RPMI7951 (cell line): ENCODE measurements at places on chromosomes 4 and X. TPM values are rescaled to one million over a fixed set of nuclear protein-coding genes. Genes with fewer than 3 reads are reported as not detected.

The CXCL11 gene
- total RNA-seq = 0.10 and 0.36 TPM in 2 replicates

DNA sequence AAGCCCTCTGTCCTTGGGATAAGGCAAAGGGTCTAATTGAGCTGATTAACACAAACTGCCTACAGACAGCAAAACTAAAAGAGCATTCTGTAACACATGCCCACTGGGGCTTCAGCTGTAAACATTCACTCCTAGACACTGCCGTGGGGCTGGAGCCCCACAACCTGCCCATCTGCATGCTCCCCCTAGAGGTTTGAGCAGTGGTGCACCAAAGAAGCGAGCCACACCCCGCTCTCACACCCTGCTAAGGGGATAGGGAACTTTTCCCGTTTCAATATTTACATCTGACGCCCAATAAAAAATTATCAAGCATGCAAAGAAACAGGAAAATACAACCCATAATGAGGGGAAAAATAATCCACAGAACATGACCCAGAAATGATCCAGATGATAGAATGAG is 46.9 kb upstream of the HSD17B10 start:
- peak; percentile 17 for DNase-seq

The GPC4 gene
- total RNA-seq = not detected in 2 replicates

- DNase-seq = no peak
Measured at GRCh38 chr4:1612278-1613098, 71.6 kb downstream of the FAM53A start.

The SGMS2 gene
- 14.0 and 15.3 TPM in 2 replicates for total RNA-seq

DNA sequence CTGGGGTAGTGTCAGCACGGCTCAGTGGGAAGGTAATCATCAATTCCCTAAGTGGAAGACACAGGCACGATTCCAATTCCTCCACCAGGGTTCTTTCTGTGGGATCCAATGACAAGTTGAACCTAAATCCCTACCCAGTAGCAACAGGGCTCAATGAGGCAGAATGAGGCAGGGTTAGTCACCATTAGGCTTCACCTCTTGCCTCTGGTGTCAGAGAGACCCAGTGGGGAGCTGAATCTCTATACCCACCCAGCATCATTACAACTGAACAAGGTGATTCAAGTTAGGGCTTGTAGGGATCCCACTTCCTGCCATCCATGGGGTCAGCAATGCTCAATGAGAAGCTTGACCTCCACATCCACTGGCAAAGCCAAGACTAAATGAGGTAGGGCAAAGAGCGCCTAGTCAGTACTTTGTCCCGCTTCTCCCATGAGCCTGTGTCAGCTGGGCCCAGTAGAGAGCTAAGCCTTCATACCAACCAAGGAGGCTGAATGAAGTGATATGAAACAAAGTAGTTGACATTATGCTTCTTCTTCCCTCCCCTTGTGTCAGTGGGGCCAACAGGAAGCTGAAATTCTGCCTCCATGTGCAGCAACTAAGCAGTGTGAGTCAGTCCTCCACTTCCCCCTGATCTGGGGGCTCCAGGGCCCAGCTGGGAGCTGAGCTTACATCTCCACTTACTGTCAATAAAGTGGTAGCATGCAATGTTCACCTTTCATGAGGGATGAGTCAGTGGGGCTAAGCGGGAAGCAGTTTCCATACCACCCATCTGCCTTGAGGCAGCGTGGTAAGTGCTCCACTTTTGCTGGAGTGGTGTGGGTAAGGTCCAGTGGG is 36.4 kb upstream of the RBM41 start:
- peak; percentile 74 for DNase-seq

- DNase-seq = no peak
Measured at GRCh38 chr4:7777871-7778509, 161.7 kb downstream of the AFAP1 start.

The MTM1 gene
- 7.5 and 10.1 TPM in 2 replicates for total RNA-seq

DNA sequence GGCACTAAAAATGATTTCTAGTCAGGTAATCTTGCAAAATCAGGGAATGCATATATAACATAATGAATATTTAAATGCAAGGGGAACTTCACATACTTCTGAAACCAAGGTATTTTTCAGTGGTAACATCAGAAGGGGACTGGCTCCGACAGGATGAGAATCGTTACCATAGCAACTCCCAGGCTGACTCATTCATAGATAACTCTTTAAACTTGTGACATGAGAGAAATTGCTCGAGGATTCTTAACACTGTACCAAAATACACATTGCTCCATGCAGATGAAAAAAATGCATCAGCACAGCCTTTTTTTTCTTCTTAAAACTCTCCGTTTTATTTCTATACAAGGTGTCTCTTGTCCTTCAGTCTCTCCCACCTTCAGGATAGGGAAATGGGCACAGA is 114.3 kb downstream of the GABRB1 start:
- DNase-seq = peak; percentile 2

- DNase-seq = peak; percentile 33
Measured at GRCh38 chr4:37891260-37892159, 626 bp downstream of the TBC1D1 start.

- no peak for DNase-seq
Measured at GRCh38 chr4:160316036-160316435, 1213.2 kb downstream of the RAPGEF2 start.

DNA sequence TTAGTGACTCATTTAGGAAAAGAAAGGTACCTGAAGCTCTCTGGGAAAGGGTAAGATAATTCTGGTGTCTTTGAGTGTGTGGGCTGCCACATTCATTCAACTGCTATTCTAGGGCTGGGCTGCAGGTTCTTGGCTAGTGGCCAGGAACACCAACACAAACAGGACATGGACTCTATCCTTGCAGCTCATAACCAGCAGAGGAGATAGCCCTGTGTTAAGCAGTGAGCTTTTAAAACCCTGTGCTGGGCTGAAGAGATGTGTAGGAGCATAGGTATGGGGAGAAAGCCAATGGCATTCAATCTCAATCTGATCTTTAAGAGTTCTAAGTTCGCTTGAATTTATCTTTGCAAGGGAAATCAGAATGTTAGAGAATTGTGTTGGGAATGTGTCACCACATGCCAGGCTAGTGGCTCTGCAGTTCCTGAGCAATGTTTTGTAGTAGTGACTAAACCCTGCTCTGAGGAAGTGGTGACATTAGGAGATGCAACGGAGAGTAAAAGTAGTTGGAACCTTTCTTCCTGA is 39.2 kb downstream of the SGMS2 start:
- peak; percentile 24 for DNase-seq

The HADH gene
- 15.1 and 16.7 TPM in 2 replicates for total RNA-seq

GRCh38 chr4:148095346-148095923 is 346.8 kb downstream of the NR3C2 start:
- no peak for DNase-seq

GRCh38 chrX:132063862-132064261 is 40.8 kb downstream of the STK26 start:
- DNase-seq = peak; percentile 0

- DNase-seq = no peak
Measured at GRCh38 chr4:36553453-36553852, 272.0 kb downstream of the DTHD1 start.

- no peak for DNase-seq
Measured at GRCh38 chr4:14083150-14083549, 455.6 kb upstream of the BOD1L1 start.

- DNase-seq = no peak
Measured at GRCh38 chrX:91331476-91331875, 103.2 kb upstream of the PABPC5 start.

DNA sequence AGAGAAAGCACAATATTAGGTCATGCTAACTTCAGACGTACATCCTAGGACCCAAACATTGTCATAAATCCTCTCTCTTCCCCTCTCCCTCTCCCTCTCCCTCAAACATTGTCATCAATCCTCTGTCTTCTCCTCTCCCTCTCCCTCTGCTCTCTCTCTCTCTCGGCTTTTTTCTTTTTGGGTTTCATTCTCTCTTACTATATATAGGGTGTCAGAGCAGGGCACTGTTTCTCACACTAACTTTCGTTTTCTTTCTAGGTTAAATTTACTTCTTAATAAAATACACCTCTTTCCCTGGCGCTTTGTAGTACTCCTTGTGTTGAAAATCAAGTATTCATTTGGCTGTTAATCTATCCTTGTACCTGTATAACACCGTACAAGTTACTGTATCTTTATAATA is 37.0 kb upstream of the HERC5 start:
- DNase-seq = no peak

The CLDN34 gene
- total RNA-seq = 0.29 TPM in 1 of 2 replicates, not detected in the other

DNA sequence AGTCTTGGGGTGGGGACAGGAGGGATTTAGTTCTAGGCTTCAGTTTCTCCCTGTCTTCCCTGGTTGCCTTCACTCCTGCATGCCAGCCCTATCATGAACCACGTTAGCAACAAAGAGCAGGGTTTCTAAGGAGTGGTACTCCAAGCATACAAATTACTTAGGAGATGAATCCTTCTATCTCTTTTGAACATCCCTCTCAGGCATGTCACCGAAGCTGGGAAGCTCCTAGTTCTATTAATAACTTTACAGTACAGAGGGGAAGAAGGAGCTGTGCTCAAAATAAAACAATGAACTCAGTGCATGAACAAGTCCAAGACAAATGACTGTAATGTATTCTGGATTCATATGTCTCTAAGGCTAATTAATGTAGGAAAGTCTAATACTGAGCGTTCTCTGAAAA is 450.6 kb upstream of the RASGEF1B start:
- DNase-seq = no peak

GRCh38 chr4:128880662-128881061 is 71.2 kb downstream of the JADE1 start:
- no peak for DNase-seq

- peak; percentile 10 for DNase-seq
Measured at GRCh38 chr4:26912810-26913209, 52.2 kb downstream of the STIM2 start.

- no peak for DNase-seq
Measured at GRCh38 chr4:182192511-182193181, 50.6 kb upstream of the TENM3 start.

DNA sequence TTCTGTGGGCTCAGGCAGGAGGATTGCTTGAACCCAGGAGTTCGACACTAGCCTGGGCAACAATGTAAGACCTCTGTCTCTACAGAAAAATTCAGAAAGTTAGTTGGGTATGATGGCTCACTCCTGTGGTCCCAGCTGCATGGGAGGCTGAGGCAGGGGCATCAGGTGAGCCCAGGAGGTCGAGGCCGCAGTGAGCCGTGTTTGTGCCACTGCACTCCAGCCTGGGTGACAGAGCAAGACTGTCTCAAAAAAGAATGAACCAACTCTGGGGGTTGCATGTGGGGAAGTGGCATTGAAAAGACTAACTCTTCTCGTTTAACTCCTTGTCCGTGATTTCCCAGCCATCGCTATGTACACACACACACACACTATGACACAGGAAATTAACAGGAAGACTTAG is 26.9 kb downstream of the ENOPH1 start:
- no peak for DNase-seq
